Stimulated activated CD4-positive, alpha-beta T cell treated with anti-CD3 and anti-CD28 coated beads, Interleukin-4, amount 100 ng/mL, for 1 hour (primary cell): ENCODE measurements at places on chromosomes 12 and 14.
A peak's percentile ranks its signal among the peaks of the same experiment; 100 is the strongest.

DNA sequence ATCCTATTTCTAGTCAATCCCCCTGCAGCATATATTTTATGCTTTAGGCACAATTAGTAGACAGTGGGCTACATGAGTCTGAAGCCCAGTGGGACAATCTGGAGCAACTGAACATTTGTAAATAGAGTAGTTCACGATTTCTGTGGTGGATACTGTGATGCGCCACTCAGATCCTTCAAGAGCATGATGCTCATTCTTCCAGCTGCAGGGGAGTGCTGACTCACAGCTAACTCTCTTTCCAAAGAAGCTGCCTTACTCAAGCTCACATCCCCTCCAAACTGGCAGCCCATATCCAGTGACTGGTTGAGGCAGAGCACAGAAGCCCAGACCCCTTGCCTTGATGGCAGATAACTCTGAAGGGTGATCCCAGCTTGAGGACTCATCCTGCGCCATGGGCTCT is 224.2 kb upstream of the EEA1 start:
- DNase-seq: no peak

DNA sequence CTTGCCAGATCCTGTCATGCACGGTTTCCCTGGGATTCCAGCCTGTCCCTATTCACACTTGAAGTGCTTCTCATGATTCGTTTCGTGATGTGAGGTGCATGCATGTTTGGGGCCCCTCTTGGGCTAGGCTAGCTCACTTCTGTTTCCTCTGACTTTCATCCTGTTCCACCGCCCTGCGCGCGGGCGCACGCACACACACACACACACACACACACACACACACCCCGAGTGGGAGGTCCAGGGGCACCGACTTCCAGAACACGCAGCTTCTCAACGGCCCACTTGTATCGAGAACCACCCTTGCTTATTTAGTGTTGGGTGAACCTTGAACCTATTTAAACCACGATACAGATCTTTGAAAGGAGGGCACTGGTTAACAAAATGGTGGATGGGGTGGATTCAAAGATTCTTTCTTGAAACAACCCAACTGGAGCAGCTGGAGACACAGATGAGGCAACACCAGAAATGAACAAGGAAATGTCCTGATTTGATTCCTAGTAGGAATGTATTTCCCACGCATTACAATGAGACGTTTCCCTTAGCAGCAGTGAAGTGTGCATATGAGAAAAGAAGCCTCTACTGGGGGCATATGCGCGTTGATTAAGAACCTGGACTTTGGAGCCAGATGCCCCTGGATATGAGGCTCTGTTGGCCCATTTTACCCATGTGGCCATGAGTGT is 16.3 kb downstream of the ELK3 start:
- peak; percentile 54 for DNase-seq

DNA sequence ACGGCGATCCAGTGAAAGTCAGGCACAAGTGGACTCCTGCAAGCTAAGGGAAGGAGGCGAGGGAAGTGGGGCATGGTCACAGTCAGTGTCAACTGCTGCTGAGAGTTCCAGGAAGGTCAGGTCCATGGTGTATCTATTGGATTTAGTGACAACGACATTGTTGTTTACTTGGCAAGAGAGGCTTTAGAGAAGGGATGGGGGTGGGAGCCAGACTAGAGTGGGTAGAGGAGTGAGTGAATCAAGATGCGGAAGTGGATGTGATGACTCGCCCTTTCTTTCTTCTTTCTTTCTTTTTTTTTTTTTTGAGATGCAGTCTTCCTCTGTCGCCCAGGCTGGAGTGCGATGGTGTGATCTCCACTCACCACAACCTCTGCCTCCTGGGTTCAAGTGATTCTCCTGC is 12.5 kb downstream of the P2RX7 start:
- peak; percentile 34 for DNase-seq

GRCh38 chr12:39275846-39276245 is 167.1 kb downstream of the KIF21A start:
- no peak for DNase-seq

GRCh38 chr12:101954113-101954512 is 76.7 kb downstream of the DRAM1 start:
- DNase-seq: no peak

- DNase-seq: no peak
Observed at GRCh38 chr12:121130866-121131373, 1.8 kb upstream of the P2RX7 start.

DNA sequence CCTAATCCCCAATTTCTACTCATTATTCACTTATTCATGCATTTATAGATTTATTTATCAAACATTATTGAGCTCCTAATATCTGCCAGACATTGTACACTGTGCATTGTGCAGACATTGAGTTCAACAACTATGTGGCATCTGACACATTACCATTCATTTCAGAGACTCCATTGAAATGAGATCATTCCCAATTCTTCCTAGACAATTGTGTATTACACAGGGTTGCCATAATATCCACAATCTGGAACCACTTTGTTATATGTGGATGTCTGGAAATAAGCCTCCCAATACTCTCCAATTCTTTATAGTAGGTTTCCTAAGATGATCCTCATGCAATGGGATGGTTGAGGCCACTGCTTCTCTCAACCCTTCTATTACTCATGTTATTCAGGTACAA is 165.0 kb downstream of the OTOGL start:
- no peak for DNase-seq

DNA sequence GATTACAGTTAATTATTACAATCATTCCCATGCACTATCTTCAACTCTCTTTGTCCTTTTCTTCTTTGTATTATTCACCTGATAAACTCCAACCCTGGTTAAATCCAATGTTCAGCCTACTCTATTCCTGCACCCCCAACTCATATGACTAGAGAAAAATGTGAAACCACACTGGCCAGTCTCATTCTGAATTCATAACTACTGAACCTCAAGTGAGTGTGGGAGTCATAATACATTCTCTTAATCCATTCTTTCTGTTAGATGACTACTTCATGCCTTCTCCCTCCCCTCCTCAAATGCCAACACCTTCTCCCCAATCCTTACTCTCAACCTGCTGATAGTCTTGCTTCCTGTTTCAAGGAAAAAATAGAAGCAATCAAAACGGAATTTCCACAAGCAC is 22.3 kb upstream of the ITPR2 start:
- no peak for DNase-seq

GRCh38 chr12:15540005-15540404 is 217.7 kb downstream of the PTPRO start:
- DNase-seq: no peak

GRCh38 chr14:61125867-61126572 is 145.0 kb downstream of the SLC38A6 start:
- DNase-seq: no peak

- DNase-seq: no peak
Observed at GRCh38 chr12:71799106-71799505, 40.5 kb upstream of the TBC1D15 start.

DNA sequence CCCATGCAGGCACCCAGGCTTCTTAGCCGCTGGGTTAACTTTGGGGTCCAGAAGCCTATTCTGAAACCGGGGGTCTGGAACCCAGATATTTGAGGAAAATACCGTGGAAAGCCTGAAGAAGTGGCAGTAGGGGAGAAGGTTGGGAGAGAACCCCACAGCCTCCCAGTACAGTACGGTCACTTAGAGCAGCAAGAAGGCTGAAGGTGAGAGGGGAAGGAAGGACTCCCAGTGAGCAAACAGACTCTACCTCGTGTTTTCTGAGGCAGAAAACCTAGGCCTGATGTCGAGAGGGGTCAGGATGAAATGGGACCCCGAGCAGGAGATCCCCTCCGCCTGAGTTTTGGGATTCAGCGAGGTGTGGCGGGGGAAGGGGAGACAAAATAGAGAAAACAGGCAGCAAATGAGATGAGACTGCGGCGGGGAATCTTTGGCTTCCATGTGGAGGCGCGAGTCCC is 10.7 kb upstream of the CALCOCO1 start:
- DNase-seq: no peak

DNA sequence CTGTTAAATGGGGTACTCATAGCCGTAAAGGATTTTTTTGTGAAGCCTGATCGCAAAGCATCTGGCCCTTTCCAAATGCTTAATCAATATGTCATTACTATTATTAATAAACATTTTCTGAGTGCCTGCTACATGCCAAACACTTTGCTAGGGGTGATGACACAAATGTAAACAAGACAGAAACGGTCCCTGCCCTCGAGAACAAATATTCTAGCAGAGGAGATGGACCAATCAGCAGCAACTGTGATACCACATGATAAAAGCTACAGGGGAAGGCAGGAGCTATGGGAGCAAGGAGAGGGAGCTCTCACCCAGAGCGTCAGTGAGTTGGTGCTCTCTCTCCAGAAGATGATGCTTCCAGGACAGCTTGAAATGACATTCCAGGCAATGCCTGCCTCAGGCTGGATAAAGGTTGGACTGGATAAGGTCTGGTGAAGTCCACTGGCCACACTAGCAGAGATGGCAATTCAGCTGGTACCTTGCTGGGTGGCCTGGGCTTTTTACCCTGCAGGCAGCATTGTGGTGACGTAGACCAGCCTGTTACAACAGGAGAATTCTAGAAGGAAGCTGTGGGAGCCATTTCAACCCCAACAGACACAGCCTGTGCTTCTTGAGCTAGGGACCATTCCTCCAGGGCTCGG is 41.1 kb downstream of the ERH start:
- DNase-seq: no peak

GRCh38 chr12:119134284-119135072 is 44.3 kb upstream of the HSPB8 start:
- DNase-seq: no peak

GRCh38 chr14:104537613-104537988 is 42.0 kb upstream of the C14orf180 start:
- DNase-seq: no peak

- no peak for DNase-seq
Observed at GRCh38 chr12:106154751-106155273, 16.1 kb upstream of the NUAK1 start.

- no peak for DNase-seq
Observed at GRCh38 chr12:72323881-72324280, 51.7 kb downstream of the TRHDE start.

- DNase-seq: no peak
Observed at GRCh38 chr12:29992366-29992765, 208.6 kb upstream of the TMTC1 start.

- no peak for DNase-seq
Observed at GRCh38 chr14:71398450-71398849, 491.2 kb downstream of the PCNX1 start.

GRCh38 chr12:34244608-34245007 is 222.3 kb downstream of the ALG10 start:
- DNase-seq: no peak

DNA sequence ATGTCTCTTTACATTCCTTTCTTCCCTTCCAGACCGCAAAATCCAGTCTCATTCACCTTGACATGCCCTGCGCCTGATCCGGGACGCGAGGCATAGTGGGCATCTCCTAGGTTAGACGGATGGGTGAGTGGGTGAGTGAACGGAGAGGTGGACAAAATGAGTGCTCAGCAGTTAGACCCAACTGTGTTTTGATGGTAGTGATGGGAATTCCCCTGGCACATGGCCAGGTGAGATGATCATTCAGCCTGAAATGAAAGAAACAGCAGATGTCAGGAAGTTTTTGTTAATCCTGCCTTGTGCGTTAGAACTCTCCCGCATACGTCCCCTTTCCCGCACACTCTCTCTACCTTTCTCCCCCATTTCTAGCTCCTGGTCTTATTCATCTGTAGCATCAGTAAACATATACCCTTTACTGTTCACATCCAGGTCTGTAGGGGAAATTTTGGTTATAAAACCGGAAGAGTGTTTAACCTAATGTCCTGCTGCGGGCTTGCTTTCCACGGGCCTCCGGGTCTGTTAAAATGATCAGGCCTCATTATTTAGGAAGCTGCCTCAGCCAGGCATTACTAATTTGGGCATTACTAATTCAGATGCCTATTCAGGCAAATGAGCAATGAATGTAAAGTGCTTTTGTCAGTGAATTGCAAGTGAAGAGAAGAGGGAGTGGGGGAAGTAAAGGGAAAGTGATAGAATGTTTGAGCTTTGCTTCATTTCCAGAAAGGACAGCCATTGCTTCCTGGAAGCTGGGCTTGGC is 172.8 kb downstream of the ETV6 start:
- peak; percentile 66 for DNase-seq

GRCh38 chr14:75231320-75231719 is 47.3 kb upstream of the FOS start:
- no peak for DNase-seq

GRCh38 chr12:51323317-51323960 is 535 bp downstream of the BIN2 start:
- DNase-seq: peak; percentile 28
